ENCODE measurements at places on chromosomes 7 and 10.

DNA sequence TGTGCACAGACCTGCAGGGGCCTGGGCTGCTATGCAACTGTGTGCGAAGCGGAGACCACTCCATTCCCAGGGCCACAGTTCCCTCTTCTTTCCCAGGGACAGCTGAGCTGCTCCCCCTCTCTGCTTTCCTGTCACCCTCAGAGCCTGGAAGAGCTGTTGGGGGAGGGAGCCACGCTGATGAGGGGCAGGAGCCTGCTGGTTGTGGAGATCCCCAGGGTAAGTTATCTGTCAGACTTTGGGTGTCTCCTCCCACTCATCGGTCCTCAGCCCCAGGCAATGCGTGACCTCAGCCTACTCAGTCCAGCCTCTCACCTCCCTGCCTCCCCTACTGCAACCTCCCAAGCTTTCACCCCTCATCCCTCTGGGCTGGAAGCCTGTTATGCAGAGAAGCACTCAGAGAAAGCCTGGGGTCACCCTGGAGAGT is 53.5 kb downstream of the ZNF467 start:
- DNase-seq: no peak

GRCh38 chr7:83806538-83806937 is 157.6 kb upstream of the SEMA3E start:
- no peak for DNase-seq

- no peak for DNase-seq
Observed at GRCh38 chr10:91389636-91390512, 20.3 kb upstream of the HECTD2 start.

GRCh38 chr10:66627156-66627555 is 298.7 kb upstream of the LRRTM3 start:
- DNase-seq: no peak

GRCh38 chr10:16119445-16119844 is 259.1 kb upstream of the MINDY3 start:
- no peak for DNase-seq

DNA sequence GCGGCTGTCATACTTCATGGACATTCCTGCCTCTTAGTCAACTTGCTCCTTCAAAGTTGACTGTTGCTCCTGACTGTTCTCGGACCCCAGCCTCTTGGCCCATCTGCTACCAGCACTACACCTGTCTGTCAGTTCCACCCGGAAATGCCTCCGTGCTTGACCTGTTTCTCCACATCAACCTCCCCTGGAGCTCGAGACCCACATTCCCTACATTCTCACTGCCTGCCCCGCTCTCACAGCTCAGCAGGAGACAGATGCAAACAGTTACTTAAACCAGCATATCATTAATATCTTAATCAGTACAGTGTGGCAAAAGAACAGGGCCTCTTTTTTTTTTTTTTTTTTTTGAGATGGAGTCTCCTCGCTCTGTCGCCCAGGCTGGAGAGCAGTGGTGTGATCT is 174.3 kb downstream of the NRP1 start:
- DNase-seq: no peak
